ENCODE measurements at places on chromosomes 2 and 18.

DNA sequence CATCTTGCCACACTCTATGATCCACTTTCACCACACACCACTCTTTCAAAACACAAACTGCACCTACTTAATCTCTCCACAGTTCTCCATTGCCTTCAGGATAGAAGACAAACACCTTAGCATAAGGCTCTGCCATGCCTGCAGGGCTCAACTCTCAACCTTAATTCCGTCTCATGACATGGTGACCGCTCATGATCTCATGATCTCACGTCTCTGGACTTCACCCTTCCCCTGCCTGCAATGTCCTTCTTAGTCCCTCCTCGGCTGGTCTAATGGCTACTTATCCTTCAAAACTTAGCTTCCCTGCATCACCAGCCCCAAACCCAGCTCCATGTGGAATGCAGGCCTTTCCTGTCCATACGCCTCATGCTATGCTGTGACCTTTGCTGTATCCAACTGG, 85.3 kb downstream of the ACVR1 start:
- DNase-seq: no peak

- no peak for DNase-seq
Observed at GRCh38 chr2:6932828-6933227, 15.6 kb downstream of the RNF144A start.

DNA sequence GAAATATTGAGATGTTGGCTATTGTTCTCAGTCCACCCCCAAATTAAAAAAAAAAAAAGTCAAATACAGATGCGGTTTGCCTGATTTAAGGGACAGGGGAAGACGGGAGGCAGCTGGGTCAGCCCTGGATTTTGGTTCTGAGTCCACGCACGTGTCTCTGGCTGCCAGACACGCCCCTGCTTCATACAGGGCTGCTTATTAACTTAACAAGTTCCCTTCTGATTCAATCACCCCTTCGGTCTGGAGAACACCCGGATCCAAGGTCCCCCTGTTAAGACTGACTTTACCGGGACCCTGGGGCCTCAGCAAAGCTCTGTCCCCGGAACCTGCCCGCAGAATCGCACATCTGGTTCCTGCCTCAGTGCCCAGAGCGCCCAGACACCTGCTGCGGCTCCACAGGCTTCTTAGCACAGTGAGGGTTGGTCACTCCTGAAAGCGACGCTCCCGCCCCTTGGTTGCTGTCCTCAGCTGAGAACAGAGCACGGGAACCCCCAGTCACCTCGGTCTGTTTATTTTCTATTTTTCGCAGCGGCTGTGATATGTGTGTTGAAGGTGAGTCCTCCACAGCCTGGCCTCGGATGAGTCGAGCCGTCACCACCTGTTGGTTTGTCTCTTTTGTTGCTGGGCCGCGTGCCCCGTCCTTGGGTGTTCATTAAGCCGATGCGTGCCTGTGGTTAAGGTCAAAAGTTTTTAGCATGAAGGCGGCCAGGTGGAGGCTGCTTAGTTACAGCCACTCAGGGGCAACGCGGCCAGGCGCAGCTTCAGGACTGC, 57.2 kb downstream of the RTP5 start:
- no peak for DNase-seq

DNA sequence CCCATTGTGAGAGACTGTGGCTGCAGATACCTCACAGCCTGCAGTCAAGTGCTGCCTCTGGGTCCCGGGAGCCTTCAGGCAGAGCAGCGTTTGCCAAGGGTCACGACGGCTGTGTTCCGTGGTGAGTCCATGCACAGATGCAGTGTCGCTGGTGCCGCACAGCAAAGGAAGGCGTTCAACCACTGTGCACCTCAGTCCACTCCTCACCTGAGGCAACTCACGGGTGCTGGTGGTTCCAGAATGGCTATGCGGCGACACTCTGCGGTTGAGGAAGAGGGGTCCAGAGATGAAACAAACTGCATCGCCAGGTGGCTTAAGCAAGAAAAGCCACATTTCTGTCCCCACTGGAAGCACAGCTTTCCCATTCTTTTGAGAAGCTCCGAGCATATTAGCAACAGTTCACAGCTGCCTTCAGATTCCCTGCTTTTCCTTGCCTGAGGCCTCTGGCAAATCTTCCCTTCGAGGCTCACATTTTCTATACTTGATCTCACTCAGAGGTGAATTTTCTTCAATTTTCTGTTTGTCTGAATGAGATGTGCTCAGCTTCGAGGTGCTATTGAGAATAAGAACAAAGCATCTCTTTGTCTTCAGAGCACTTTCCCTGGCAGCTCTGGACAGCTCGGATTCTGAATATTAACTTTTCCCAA, 208.8 kb upstream of the TWIST2 start:
- no peak for DNase-seq

DNA sequence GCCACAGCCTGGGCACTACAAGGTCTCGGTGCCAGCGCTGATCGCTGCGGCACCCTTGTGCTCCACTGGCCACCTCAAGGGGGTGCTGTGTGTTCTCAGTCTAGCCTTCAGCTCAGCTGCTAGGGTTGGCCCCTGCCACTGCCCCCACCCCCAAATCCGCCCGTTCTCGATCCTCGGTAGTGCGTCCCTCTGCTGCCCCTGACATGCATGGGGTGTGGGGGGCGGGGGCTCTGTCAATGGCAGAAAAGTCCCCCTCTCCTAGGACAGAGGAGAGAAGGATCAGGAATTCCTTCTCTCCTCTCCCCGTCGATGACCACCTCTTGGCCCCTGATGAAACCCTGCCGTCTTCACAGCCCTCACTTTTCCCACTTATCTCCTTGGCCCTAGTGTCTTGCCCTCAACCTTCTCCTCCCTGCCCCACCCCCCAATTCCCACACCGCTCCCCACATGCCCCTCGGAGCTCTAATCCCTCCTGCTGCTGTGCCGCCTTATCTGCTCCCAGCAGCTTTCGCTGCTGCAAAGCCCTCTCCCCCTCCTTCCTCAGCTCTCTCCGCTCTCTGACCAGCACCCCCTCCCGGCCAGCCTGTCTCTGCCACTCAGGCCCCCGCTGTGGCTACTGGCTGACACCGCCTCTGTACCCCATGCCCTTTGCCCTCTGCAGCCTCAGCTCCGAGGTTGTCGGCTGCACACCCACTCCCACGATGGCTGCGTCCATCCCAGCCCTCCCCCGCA, 4.3 kb upstream of the ASIC4 start:
- DNase-seq: peak; percentile 22

DNA sequence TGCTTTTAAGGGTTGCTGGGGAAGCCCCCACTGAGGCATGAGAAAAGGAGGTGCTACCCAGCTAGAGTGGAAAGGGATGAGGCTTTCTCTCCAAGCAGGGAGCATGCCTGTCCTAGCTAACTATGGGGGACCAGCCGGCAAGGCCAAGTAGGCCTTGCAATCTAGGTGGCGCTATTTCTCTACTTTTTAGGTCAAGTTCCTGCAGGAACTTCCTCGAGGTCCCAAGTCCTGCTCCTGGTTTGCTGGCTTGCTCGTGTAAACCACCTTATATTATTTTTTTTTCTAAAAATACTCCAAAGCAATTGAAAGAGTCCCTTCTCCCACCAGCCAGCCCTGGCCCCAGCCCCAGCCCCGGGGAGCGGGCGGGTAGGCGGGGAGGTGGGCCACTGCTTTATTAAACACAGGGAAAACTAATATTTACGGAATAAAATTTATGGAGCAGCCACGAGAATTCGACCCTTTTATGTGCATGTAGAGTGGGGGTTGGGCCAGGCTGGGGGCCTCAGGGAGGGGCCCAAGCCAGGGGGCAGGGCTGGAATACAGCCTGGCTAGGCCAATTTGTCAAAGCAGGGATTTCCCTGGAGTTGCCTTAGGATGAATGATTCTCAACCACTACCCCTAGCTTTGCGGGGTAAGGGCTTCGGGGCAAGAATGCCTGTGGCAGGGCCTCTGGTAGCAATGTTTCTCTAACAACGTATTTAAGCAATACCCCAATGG, 12.8 kb upstream of the IHH start:
- peak; percentile 21 for DNase-seq

- DNase-seq: no peak
Observed at GRCh38 chr18:55489034-55489986, 98.7 kb downstream of the TCF4 start.

- peak; percentile 58 for DNase-seq
Observed at GRCh38 chr2:85001595-85001994, 30.6 kb downstream of the KCMF1 start.

GRCh38 chr18:46563317-46563716, 93.7 kb downstream of the LOXHD1 start:
- DNase-seq: no peak

DNA sequence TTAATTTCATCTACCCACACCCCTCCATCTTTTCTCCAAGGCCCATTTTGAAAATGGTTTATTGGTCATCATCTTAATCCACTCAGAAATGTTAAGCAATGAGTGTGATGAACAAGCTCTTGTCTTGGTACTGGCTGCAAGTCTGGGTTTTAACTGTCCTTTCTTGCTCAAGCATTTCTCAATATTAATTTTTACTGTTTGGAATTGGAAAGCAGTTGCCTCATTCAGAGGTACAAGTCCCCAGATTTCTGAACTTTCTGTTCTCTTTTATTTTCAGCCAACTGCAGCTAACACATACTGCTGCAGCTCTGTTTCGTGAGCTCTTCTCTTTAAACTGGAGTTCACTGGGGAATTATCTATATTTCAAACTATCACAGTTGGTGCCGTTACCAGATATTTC, 99.4 kb upstream of the TEX51 start:
- DNase-seq: no peak

DNA sequence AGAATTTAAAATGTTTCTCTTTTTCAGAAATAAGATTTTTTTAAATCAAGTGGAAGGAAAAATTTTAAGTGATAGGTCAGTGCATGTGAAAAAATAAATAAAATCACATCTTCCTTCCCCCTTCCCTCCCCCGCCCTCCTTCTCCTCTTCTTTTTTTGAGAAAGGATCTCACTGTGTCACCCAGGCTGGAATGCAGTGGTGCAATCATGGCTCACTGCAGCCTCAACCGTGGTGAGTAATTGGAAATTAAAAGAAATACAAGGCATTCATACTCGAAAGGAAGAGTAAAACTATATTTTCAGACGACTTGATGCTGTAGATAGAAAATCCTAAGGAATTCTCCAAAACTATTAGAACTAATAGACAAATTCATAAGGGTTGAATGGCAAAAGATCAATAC, 16.9 kb upstream of the CRACDL start:
- DNase-seq: no peak
